ENCODE measurements at places on chromosomes 4 and X.

- DNase-seq = no peak
Observed at GRCh38 chr4:81424816-81425755, 46.6 kb downstream of the RASGEF1B start.

GRCh38 chrX:106862972-106863688, 40.0 kb downstream of the RIPPLY1 start:
- DNase-seq = no peak

DNA sequence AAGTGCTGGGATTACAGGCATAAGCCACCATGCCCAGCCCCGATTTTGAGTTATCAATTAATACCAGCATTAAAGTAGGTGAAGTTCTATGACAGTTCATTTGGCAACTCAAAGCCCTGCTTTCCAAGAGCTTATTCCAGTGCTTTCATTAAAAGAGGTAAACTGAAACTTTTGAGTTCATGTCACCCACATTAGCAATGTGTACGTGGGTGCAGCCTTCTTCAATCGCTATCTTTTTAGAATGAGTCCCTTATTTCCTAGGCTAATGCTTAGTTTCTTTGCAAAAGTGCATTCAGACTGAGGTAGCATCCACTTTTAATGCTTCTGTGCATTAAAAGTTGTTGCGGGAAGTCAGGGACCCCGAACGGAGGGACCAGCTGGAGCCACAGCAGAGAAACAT, 26.1 kb upstream of the MTNR1A start:
- DNase-seq = no peak

GRCh38 chr4:924107-925096, 7.7 kb downstream of the GAK start:
- DNase-seq = no peak

GRCh38 chr4:133920236-133920635, 281.4 kb downstream of the PABPC4L start:
- DNase-seq = no peak

- no peak for DNase-seq
Observed at GRCh38 chrX:77564823-77565222, 117.6 kb downstream of the FGF16 start.

- no peak for DNase-seq
Observed at GRCh38 chr4:88597970-88598660, 5.8 kb downstream of the HERC3 start.

All from D721Med (cell line).